ENCODE measurements at places on chromosomes 5 and 9. TPM values are rescaled to one million over a fixed set of nuclear protein-coding genes. Genes with fewer than 3 reads are reported as not detected.
A peak's percentile ranks its signal among the peaks of the same experiment; 100 is the strongest.

DNA sequence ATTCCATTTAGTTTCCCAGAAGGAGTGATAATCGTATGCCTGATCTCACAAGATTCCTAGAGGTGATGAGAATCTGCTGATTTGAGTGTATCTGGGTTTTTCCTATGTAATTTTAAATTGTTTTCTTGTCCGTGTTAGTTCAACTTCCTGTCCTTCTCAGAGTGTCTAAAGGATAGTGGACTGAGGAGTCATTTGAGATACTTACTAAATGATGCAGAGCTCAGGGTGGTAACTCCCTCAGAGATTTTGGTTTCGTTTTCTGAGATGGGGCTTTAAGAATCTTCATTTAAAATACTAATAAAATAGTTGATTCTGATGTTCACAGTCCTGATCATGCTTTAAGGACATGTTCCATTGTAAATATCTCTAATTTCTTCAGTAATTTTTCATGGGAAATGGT lies 30.3 kb downstream of the MELK start:
- DNase-seq = no peak
- no peak overlapping the region for H3K27ac ChIP-seq
- H3K4me1 ChIP-seq = peaks cover 6% of the 10 kb centered on the region
- peaks cover 61% of the 10 kb centered on the region for H3K36me3 ChIP-seq
- no peak overlapping the region for H3K4me3 ChIP-seq
- H3K27me3 ChIP-seq = no peaks in the 10 kb centered on the region

GRCh38 chr9:115099901-115100300 lies 18.1 kb downstream of the TNC start:
- no peaks in the 10 kb centered on the region for H3K36me3 ChIP-seq
- no peak overlapping the region for H3K27ac ChIP-seq
- H3K27me3 ChIP-seq = peaks cover 21% of the 10 kb centered on the region
- H3K4me3 ChIP-seq = no peak overlapping the region
- no peaks in the 10 kb centered on the region for H3K4me1 ChIP-seq

The LCN6 gene
- total RNA-seq = not detected

DNA sequence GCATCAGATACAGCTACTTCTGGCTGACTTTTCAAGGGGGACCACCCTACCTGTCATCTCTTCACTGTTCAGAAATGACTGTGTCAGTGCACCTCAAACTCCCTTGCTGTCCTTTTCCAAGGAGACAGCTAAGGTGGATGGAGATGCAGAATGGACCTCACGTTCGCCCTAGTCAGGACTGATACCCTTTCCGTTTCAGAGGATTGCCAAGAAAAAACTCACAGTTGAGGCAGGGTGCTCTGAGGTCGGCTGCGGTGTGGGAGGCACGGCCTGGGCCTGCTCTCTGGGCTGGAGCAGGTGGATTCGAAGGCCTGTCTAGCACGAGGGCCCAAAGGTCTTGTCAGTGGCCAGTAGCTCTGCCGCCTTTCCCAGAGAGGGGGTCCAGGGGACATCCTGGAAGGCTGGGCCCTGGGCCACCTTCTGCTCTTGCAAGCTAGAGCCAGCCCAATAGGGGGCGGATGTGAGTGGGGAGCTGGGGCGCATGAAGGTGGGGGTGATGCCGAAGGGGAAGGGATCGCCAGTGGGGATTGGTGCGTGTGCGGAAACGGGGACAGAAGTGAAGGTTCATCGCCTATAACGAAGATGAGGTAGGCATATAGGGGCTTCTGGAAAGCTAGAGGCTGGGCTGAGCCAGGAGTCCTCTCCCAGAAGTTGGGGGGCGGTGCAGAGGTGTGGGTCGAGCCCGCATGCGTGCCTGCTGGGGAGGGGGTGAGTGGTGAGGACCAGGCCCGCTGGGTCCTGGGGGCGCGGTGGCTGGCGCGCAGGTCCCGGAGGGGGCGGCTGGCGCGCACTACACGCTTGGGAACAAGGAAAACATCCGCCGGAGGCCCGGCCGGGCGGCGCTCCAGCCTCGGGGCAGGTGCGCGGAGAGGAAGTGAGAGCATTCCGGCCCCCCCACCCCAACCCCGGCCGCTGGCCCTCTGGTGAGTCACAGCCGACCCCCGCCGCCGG lies 2.5 kb upstream of the MSMP start:
- peak overlapping the region; percentile 94 for H3K27ac ChIP-seq
- no peaks in the 10 kb centered on the region for H3K27me3 ChIP-seq
- peaks cover 45% of the 10 kb centered on the region for H3K4me1 ChIP-seq

- no peak overlapping the region for H3K4me3 ChIP-seq
- H3K36me3 ChIP-seq = peaks cover 4% of the 10 kb centered on the region
- no peak for DNase-seq
- H3K27ac ChIP-seq = no peak overlapping the region
- H3K27me3 ChIP-seq = no peaks in the 10 kb centered on the region
Measured at GRCh38 chr5:42970636-42971559, 69.2 kb downstream of the ANXA2R start.

GRCh38 chr9:111023128-111023527 lies 15.1 kb downstream of the LPAR1 start:
- no peaks in the 10 kb centered on the region for H3K36me3 ChIP-seq
- H3K27ac ChIP-seq = no peak overlapping the region
- no peak overlapping the region for H3K4me3 ChIP-seq
- H3K27me3 ChIP-seq = no peaks in the 10 kb centered on the region
- no peaks in the 10 kb centered on the region for H3K4me1 ChIP-seq

GRCh38 chr9:116267021-116267420 lies 113.4 kb downstream of the PAPPA start:
- H3K4me3 ChIP-seq = no peak overlapping the region
- no peaks in the 10 kb centered on the region for H3K4me1 ChIP-seq
- no peak for DNase-seq
- H3K27ac ChIP-seq = no peak overlapping the region
- H3K36me3 ChIP-seq = no peaks in the 10 kb centered on the region

DNA sequence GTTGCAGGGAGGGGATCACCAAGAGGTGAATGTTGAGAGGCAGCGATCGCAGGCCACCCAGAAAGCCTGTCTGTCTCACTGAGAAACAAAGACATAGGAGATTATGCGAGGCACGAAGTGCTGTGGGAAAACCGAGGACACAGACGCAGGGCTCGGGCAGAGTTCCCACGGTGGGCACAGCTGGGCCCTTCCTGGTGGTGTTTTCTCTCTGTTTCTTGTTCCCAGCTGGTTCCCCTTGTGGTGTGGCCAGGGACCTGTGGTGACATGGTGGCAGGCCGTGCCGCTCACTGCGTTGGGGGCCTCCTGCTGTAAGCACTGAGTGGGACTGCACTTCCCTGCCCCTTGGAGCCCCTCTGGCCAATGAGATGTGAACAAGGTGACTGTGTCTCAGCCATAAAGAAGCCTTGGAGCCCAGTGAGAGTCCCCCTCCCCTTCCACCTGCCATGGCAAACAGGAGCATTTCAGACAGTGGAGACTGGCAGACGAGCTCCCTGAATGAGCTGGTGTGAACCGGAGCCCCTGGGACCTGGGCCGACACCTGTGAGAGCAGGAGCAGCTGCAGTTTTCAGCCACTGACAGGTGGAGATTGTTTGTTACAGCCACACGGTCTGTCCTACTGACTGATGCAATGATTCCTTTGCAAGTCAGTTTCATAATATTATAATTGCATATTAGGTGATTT lies 13.2 kb upstream of the IRX4 start:
- no peak overlapping the region for H3K4me3 ChIP-seq
- H3K4me1 ChIP-seq = no peaks in the 10 kb centered on the region
- H3K27me3 ChIP-seq = peaks cover 5% of the 10 kb centered on the region
- no peaks in the 10 kb centered on the region for H3K36me3 ChIP-seq

GRCh38 chr9:81562231-81563019 lies 126.9 kb downstream of the TLE1 start:
- H3K27me3 ChIP-seq = no peaks in the 10 kb centered on the region
- no peak for DNase-seq
- H3K27ac ChIP-seq = no peak overlapping the region

The MVB12B gene
- total RNA-seq = 7.6 TPM

The EIF4E1B gene
- total RNA-seq = not detected

- H3K27ac ChIP-seq = no peak overlapping the region
- no peak overlapping the region for H3K4me3 ChIP-seq
- no peaks in the 10 kb centered on the region for H3K4me1 ChIP-seq
- peaks cover 10% of the 10 kb centered on the region for H3K36me3 ChIP-seq
- no peak for DNase-seq
Measured at GRCh38 chr5:36200513-36200912, 41.2 kb downstream of the NADK2 start.

GRCh38 chr5:162786234-162786633 lies 651.2 kb upstream of the CCNG1 start:
- no peaks in the 10 kb centered on the region for H3K4me1 ChIP-seq
- DNase-seq = no peak
- H3K27me3 ChIP-seq = no peaks in the 10 kb centered on the region
- H3K27ac ChIP-seq = no peak overlapping the region
